D341Med (cell line): ENCODE measurements at places on chromosomes 11 and 22.

DNA sequence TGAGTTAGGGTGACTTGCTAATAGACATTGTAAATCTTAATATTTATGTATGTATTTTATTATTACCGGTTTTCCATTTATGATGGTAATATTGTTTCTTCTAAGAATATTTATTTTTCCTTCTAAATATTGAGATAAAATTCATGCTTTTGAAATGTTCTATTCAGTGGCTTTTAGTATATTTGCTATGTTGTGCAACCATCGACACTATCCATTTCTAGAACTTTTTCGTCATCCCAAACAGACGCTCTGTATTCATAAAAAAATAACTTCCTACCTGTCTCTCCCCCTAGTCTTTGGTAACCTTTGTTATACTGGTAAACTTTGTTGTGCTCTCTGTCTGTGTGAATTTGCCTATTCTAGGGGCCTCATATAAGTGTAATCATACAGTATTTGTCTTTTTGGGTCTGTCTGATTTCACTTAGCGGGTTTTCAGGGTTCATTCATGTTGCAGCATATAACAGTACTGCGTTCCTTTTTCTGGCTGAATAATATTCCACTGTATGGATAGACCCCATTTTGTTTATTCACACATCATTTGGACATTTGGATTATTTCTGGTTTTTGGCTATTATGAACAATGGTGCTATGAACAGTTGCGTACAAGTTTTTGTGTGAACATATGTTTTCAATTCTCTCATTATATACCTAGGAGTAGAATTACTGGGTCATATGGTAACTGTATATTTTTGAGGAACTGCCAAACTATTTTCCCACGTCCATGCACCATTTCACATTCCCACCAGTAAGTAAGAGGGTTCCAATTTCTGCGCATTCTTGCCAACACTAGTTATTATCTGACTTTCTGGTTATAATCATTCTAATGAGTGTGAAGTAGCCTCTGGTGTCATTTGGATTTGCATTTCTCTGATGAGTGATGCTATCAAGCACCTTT, 15.9 kb downstream of the NEAT1 start:
- no peak for DNase-seq

GRCh38 chr11:74755395-74755995, 6.8 kb downstream of the RNF169 start:
- DNase-seq, result no peak

DNA sequence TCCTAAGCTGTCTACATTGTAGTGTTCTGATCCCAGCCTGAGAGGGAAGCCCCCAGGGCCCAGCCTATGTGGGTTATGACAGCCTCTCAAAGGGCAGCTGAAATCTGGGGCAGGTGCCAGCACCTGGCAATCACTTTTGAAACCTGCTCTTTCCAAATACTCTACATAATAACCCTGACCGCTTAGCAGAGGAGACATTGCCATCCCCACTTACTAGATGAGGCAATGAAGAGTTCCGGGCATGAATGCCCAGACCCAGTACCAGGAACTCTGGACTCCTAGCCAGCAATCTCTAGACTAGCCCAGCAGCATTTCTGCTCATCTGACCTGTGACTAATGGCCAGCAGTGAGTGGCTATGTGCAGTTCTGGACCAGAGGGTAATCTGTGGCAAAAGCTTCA, 412.4 kb upstream of the CADM1 start:
- no peak for DNase-seq

- DNase-seq, result no peak
Measured at GRCh38 chr11:47478651-47479329, 29.9 kb upstream of the RAPSN start.

- DNase-seq, result no peak
Measured at GRCh38 chr11:62984451-62984991, at the start of gene SLC22A6. SLC22A6 (minus strand) TSS chr11:62984967; CDS start chr11:62984690, 277 bp downstream.

DNA sequence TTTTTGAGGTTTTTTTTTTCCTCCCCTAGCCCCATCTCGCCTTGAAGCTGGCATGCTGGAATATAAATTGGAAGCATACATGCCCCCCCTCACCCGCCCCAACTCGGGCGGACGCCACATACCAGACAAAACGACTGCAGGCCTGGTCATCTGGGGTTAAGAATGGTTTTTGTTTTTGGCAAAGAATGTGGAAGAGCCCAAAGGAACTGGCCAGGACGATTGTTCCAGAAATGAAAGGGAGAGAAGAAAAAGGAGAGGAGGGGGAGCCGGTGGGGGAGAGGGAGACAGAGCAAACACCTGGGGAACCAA, 25.0 kb downstream of the MN1 start:
- DNase-seq, result no peak

- DNase-seq, result peak; percentile 5
Measured at GRCh38 chr11:47241841-47242301, 6.7 kb downstream of the ACP2 start.

DNA sequence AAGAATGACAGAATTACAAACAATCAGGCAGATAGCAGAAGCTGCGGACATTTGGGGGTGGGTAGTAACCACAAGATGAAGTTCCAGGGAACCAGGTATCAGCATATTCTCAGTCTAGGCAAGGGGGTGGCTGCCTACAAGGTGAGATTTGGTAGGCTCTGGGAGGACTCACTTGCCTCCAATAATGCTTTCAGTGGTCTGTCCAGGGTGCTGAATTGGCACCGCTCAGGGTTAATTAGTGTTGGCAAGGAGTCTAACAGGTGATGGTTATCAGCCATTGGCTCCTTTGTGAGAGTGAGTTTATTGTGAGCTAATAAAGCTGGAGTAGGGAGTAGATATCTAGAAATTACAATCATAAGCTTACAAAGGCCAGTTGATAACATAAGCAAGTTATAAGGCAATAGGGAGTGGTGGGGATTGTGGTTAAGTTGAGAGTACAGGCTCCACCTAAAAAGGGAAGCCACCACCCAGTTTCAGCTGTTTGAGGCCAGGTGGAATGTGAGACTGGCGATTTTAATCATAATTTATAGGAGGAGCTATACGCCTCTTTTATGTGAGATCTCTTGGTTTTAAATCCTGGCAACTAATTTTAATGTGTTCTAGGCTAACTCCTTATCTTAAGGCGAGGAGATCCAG, 320.5 kb downstream of the MIAT start:
- DNase-seq, result no peak

- DNase-seq, result peak; percentile 49
Measured at GRCh38 chr11:71080239-71081097, 171.9 kb downstream of the SHANK2 start.

DNA sequence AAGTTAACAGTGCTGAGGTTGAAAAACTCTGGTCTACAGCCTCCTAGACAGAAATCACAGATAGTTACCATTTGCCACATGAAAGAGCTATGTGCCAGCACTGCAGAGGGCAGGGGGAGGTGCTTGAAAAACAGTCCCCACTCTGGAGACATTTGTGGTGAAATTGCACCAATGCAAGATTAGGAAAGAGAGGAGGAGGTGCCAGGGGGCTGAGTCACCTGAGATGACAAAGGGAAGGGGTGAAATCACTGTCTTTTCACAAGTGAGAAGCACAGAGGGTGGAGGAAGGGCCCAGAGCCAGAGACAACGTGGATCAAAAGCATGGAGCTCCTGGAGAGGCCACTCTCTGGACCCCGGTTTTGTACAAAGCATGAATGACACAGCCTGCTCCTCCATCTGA, 196.3 kb downstream of the BUD13 start:
- DNase-seq, result no peak

GRCh38 chr11:91129596-91129995, 906.7 kb upstream of the CHORDC1 start:
- DNase-seq, result no peak

- no peak for DNase-seq
Measured at GRCh38 chr11:42631220-42631843, 680.5 kb upstream of the API5 start.

DNA sequence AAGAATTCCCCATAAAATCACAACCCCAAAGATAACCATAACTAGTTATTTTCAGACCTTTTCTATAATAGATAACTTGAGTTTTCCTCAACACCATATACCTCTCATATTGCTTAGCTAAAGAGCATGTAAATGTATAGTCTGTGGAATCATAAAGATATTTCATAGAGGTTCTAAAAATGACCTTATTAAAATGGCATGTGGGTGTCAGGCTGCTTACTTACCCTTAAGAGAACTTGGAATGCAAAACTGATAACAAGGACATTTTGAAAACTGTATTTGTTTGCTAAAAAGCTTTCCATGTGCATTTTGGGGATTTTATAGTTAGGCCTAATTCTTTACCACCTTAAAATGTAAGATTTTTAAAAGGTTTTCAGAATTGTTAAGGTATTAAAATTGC, 4.7 kb downstream of the SIK2 start:
- no peak for DNase-seq

DNA sequence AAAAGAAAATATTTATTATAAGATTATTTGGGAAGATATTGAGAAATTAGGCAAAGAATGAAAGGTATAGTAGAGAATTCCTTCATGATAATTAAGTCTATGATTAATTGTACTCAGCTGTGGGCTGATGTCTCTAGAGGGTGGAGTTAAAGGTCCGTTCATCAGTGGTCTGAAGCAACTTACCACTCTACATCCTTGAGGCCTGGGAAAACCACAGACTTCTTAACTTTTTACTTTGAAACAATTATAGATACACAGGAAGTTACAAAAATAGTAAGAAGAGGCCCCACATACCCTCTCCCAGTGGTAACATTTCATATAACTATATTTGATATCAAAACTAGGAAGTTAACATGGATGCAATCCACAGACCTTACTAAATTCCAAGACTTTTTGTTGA, 167.0 kb upstream of the NECTIN1 start:
- DNase-seq, result no peak

GRCh38 chr11:114955923-114956322, 277.6 kb downstream of the NXPE2 start:
- no peak for DNase-seq

DNA sequence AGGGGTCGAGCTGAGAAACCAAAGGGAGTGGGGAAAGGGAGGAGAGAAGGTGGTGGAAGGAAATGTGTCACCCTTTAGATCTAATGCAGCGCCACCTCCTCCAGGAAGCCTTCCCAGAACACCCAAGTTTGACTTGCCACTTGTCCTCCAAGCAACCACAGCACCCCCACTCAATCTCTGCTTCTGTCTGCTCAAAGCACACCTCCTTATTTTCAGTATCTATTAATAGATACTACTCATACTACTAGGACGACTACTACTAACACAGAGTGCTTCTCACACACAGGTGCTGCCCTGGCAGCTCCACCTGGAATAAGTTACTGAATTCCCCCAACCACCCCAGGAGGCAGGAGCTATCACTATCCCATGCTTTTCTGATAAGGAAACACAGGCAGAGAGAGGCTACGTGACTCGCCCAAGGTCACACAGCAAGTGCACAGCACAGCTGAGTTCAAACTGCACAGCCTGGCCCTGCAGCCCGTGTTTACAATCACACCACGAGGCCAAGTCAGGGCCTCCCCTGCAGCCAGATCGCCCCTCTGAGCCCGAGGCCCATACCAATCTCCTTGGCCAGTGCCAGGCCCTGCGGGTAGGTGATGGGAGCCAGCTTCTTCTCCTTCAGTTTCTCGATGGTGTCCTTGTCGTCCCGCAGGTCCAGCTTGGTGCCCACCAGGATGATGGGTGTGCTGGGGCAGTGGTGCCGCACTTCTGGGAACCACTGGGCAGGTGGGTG, 13.2 kb downstream of the RAC2 start:
- DNase-seq, result no peak

- DNase-seq, result no peak
Measured at GRCh38 chr11:12092714-12093113, 17.7 kb upstream of the MICAL2 start.

- DNase-seq, result no peak
Measured at GRCh38 chr22:37014835-37015586, 4.2 kb downstream of the TST start.

DNA sequence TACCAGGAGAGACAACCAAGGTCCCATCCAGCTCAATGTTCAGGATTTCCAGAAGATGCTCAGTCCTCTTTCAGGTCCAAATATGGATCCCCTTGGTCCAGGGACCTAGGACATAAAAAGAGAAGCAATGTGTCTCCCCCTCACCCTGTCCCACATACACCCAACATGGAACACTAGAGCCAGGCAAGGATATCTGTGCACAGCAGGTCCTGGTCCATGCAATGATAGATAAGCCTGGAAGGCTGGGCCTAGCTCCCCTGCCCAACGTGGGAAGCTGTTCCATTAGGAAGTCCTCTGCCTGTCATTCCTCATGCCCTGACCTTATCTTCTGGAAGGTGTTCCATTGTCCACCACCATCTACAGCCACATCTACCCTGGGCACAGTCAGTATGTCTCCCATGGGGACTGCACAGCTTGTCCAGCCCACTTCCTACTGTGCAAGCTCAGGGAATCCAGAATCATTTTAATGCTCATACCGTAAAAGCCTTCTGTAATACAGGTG, 1434.8 kb downstream of the TBC1D22A start:
- DNase-seq, result no peak

DNA sequence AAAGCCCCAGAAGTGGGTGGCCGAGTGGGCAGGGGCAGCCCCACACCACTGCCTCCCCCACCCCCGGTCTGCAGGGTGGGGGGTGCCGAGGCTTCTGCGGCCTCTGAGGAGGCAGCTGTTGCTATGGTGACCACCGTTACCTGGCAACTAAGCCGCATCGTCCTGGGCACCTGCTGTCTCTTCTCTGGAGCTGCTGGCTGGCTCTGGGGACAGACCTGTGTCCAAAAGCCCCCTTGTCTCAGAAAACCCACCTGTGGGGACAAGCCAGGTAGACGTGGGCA, 79.9 kb upstream of the PRR5 start:
- peak; percentile 73 for DNase-seq

DNA sequence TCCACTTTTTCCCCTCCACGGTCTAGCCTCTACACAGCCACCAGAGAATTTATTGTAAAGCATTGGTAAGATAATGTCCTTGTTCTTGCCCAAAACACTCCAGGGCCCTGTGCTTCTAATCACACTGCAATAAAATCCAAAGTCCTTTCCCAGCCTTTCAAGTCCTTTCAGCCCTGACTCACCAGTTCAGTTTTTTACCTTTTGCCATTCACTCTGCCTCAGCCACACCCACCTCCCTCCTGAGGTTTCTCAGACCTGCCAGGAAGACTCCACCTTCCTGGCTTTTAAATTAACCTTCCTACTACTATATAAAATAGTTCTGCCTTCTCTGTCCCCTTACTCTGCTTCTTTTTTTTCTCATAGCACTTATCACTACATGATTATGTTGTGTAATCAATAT, 91.0 kb upstream of the ARHGAP32 start:
- DNase-seq, result no peak

GRCh38 chr11:31757260-31757835, 53.8 kb downstream of the PAX6 start:
- DNase-seq, result no peak

GRCh38 chr11:2094354-2095197, 44.6 kb downstream of the IGF2 start:
- no peak for DNase-seq

GRCh38 chr11:103877221-103877620, 159.2 kb upstream of the DDI1 start:
- no peak for DNase-seq

GRCh38 chr11:7577291-7578190, 63.7 kb downstream of the PPFIBP2 start:
- no peak for DNase-seq

DNA sequence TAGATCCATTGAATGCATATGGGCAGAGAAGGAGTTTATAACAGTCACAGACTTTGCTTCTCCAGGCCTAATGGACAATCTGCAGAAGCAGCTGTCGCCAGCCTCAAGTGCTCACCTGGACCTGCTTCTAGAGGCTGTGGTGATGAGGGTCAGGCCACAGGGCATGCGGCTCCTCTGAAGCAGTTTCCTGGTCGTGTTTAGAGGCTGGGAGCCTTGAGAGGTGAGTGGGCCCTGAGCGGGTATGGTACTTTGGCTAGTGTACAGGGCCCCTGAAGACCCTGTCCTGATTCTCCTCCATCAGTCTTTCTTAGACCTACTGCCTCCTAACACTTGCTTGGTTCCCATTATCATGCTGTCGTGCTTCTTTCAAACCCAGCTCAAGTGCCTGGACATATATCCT, 41.2 kb downstream of the NXPE2 start:
- no peak for DNase-seq
